ENCODE measurements at places on chromosomes 1 and 21.

DNA sequence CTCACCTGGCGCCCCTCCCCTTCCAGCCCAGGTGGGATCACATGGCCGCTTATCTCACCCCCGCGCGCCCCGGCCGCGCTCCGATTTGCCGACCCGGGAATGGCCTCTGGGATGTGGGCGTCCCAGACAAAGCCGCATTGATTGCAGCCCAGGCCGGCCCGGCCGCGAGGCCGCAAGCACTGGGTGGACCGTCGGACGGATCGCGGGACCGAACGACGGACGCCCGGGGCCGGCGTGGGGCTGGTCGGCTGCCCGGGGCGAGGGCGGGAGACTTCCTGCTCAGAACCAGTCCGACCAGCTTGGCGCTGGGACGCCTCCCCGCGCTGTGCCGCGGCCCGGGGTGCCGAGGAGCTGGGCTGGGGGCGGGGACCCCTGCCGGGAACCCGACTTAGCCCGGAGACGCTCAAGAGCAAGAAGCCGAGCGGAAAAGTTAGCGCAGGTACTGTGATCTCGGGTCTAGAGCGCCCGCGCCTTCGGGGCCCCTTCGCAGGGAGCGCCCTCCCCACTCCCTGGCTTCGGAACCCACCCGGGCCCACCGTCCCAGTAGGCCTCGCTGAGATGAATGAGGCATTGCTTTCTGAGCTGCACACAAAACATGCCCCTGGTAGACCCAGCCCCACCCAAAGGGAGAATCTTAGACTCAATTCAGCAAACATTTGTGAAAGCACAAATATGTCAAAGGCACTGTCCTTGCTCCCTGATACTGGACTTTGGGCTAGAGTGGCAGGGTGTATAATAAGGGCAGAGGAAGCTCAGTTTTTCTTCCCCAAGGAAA lies 415 bp upstream of the LAD1 start:
- DNase-seq = peak; percentile 84

GRCh38 chr1:3698660-3699408 lies 46.5 kb downstream of the TP73 start:
- DNase-seq = no peak

DNA sequence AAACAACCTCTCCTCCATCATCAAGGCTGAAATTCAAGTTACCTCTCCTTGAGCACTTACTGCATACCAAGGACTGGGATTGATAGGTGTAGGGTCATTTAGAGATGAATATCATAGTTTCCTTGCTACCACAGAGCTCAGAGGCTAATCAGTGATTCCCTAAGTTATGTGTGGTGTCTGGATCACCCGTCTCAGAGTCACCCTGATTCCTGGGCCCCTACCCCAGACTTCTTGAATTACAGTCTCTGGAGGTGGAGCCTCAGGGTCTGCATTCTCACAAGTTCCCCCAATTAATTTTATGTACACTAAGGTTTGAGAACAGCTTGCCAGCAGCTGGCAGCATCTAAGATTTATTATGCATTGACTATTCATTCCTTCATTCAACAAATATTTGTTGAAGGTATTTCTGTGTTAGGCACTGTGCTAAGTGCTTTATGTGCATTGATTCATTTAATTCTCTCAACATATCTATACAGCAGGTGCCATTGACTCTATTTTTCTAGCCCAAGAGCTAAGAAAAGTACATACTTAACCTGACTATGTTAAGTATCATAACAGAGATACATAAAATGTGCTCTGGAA lies 182.9 kb upstream of the FGGY start:
- peak; percentile 25 for DNase-seq

DNA sequence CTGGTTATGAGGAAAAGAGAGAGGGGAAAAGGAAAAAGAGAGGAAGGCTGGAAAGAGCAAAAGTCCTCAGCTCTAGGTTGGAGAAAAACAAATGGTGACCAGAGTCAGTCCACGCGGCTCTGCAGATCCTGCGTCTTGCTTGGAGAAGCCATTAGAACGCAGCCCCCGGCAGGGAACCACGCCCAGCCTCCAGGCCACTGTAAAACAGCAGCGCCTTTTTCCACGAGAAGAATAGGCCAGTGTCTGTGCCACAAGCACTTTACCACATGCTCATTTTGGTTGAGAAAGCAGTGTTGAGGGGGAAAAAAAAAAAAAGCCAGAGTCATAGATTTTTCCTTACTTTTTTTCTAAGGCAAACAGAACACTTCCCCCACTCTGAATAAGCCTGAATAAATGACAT lies 846.9 kb upstream of the ADAMTS5 start:
- no peak for DNase-seq

DNA sequence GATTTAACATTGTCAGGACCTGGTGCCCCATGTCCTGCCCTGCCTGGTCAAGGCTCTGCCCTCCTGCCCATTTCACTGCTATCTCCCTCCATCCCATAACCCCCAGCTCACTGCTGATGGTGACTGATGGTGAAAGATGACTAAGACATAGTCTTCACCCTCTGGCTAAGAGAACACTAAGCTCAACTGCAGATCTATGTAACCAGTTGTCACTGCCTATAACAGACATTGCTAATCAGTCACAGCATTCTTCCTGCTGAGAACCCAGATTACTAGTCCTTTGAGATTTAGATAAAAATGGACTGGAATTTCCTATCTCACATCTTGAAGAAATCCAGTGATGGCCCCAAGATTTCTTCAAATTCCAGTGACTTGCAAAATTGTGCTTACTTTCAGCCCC lies 8.0 kb upstream of the ZNF362 start:
- no peak for DNase-seq

DNA sequence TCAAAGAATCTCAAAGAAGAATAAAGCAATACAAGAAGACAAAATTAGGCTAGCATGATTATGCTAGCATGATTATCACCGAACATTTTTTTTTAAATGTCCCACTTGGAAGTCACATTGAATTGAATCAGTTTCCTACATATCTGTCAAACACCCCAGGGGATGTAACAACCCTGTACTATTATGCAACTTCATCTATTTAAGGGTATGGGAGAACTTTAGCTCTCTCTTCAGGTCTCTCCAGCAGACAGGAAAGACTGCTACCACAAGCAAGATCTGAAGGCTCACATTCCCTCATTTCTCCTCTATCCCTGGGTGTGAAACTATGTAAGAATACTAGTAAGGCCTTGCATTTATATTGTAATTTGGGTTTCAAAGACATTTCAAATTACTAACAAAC lies 52.8 kb downstream of the EDEM3 start:
- no peak for DNase-seq

Data from stomach (tissue), 19 donors.